ENCODE measurements at places on chromosomes 2 and 18. TPM values are rescaled to one million over a fixed set of nuclear protein-coding genes. Genes with fewer than 3 reads are reported as not detected.
A peak's percentile ranks its signal among the peaks of the same experiment; 100 is the strongest.

DNA sequence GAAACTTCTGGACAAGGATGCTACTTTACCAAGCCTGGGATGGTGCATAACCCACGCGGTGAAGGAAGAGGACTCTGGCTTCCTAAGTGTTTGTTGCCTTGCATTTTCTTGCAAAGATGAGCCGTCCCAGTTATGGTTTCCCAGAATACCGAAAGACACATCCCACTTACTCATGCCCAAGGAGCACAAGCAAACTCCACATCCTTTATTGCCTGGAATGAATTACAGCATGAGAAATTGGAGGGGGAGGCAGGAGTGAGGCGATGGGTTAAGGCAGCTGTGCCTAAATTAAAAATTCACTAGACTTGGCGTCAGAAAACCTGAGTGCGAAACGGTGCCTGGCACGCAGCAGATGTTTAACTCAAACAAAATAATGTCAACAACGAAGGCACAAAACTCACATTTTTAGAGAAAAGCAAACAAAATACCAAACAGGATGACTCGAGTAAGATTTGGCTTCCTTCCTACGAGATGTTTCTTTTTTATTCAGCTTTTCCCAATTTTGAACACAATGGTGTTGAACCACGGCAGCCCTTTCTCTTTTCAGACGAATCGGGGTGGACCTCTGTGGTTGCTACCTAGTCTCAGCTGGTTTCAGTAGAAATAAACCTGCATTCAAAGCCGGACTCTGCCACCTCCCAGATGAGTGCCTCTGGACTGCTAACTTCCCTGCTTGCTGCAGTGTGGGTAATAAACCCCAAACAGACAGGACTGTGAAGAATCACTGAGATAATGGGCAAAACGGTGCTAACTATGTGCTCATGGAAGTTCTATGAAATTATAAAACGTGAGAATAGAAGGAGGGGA, 100.3 kb upstream of the NCK2 start:
- peak; percentile 67 for DNase-seq
- no peak overlapping the region for H3K4me3 ChIP-seq
- no peaks in the 10 kb centered on the region for H3K4me1 ChIP-seq
- no peak overlapping the region for H3K27ac ChIP-seq
- no peaks in the 10 kb centered on the region for H3K27me3 ChIP-seq
- no peaks in the 10 kb centered on the region for H3K36me3 ChIP-seq

DNA sequence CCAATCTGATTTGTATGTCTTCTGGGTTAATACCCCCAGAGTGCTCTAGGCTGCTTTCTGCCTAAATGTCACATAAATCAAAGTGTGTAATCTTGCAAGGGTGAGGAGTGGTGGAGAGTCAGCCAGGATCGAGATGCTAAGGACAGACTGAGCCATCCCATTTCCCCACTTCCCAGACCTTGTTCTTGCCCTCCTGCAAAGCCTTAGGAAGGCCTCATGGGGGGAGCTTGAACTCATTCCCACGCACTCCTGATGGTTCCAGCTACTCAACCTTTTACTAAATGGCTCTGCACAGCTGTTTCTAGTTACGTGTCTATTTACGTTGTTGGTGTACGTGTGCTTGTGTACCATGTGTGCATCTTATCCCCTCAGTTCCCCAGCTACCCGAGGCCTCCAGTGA, 423.6 kb upstream of the TNP1 start:
- DNase-seq: no peak
- H3K27ac ChIP-seq: no peak overlapping the region
- H3K27me3 ChIP-seq: no peaks in the 10 kb centered on the region
- H3K4me3 ChIP-seq: no peak overlapping the region
- H3K4me1 ChIP-seq: no peaks in the 10 kb centered on the region

LRRC30 gene
- total RNA-seq: not detected

GRCh38 chr2:33316328-33316727, 160.1 kb upstream of the RASGRP3 start:
- H3K27me3 ChIP-seq: no peaks in the 10 kb centered on the region
- no peak for DNase-seq
- no peak overlapping the region for H3K4me3 ChIP-seq
- no peaks in the 10 kb centered on the region for H3K36me3 ChIP-seq
- no peak overlapping the region for H3K27ac ChIP-seq

- H3K4me1 ChIP-seq: no peaks in the 10 kb centered on the region
- H3K36me3 ChIP-seq: no peaks in the 10 kb centered on the region
- H3K27me3 ChIP-seq: no peaks in the 10 kb centered on the region
- DNase-seq: no peak
- no peak overlapping the region for H3K4me3 ChIP-seq
Observed at GRCh38 chr2:113217455-113218282, 43.9 kb downstream of the PSD4 start.

GRCh38 chr2:159029936-159030335, 61.5 kb downstream of the TANC1 start:
- DNase-seq: no peak
- no peaks in the 10 kb centered on the region for H3K4me1 ChIP-seq
- H3K4me3 ChIP-seq: no peak overlapping the region
- H3K27me3 ChIP-seq: no peaks in the 10 kb centered on the region
- no peak overlapping the region for H3K27ac ChIP-seq

BOLL gene
- not detected for total RNA-seq

DNA sequence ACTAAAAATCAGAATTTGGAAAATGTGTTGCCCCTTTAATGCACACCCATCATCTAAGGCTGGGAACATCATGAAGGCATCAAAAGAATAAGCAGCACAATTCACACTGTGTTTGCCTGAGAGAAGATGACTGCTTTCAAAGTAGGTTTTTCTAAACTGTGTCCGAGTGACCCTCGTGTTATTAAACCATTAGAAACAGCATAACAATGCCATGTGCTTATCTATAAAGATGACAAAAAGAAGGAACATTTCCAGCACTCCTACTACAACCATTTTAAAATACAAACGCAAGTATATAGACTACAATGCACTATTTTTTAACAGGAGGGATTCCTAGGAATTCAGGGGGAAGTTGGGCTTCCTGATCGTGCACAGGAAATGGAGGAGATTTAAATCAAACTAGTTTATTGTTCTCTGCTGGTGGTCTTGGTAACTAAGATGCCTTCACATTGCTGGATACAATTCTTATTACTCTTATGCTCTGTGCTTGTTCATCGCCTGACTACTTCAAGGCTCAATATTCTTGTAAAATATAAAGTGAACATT, 305.9 kb upstream of the CCDC68 start:
- no peak overlapping the region for H3K4me3 ChIP-seq
- DNase-seq: no peak
- H3K27ac ChIP-seq: no peak overlapping the region

DNA sequence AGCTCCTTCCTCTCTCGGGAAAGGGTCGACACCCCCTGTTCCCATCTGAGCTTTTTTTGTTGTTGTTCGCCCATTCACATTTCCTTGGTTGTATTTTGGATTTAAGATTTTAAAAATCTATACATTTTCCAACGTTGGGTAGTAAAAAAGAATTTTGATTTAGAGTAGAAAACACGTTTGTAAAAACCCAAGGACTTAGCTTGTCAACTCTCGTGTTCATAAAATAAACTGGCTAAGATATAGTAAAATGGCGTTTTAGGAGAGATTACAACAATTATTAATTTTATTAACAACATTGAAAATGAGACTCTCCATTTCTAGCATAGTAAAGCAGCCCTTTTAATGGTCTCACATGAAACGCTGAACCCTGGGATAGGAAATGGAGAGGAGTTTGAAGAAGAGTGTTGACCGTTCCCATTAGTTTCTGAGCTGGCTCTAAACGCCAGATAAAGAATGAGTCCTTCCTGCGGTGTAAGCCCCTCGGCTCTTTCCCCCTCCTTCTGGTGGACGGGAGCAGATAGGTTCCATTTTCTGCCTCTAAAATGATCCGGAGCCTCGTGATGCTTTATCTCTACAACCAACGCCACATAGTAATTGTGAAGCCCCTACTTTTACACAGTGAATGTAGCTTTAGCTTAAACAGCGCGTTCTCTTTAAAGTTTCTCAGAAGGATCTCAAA, 24.0 kb upstream of the ZNF516 start:
- H3K27me3 ChIP-seq: no peaks in the 10 kb centered on the region
- no peak for DNase-seq
- no peak overlapping the region for H3K27ac ChIP-seq
- H3K4me1 ChIP-seq: no peaks in the 10 kb centered on the region
